ENCODE measurements at places on chromosomes 2 and 18. TPM values are rescaled to one million over a fixed set of nuclear protein-coding genes. Genes with fewer than 3 reads are reported as not detected.

ACKR3 gene
- polyA plus RNA-seq, result 3.7 TPM

POTEE gene
- polyA plus RNA-seq, result 0.21 TPM

SLC5A7 gene
- not detected for polyA plus RNA-seq

ANKAR gene
- polyA plus RNA-seq, result 2.8 TPM

SERPINB2 gene
- not detected for polyA plus RNA-seq

LYPD1 gene
- polyA plus RNA-seq, result not detected

GPR39 gene
- polyA plus RNA-seq, result not detected

RAB6D gene
- not detected for polyA plus RNA-seq

IL36A gene
- 0.56 TPM for polyA plus RNA-seq

NEB gene
- 0.17 TPM for polyA plus RNA-seq

TMEM169 gene
- polyA plus RNA-seq, result 2.0 TPM

DOCK10 gene
- polyA plus RNA-seq, result 69.9 TPM

HJURP gene
- polyA plus RNA-seq, result not detected

ALPI gene
- polyA plus RNA-seq, result not detected

DNA sequence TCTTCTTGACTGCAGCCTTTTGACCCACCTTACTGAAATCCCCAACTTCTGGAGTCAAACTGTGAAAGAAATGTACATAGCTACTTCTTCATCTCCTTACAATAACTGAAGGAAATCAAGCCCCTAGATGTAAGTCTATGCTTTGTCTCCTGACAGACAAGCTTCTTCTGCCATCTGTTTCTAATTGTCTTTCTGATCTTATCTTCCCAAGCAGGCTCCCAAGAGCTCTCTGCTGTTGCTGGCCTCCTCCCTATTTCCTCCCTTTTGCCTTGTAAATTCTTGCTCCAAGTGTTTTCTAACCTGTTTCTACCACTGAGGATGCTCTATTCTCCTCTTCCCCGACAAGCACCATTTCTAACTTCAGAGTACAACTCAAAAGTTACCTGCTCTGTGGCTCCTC is 77.4 kb upstream of the OSR1 start:
- DNase-seq, result no peak

DNA sequence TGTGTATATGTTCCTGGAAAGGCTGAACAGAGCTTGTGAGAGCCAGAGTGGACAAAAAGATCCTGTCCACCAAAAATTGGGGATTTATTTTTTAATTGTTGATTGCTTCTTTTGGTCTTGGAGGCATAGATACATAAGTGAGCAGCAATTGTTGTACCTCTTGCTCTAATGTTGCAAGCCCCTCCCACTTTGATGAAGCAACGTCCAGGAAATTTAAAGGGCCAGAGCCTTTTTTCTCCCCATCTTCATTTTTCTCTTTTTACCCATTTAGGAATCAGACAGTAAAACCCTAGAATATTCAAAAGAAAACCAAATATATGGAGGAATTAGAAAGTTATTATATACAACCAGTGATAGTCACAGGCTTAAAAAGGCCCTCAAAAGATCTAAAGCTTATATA is 871.8 kb upstream of the NRXN1 start:
- DNase-seq, result no peak

- DNase-seq, result no peak
Measured at GRCh38 chr2:129892773-129893172, 86.7 kb upstream of the RAB6C start.

DNA sequence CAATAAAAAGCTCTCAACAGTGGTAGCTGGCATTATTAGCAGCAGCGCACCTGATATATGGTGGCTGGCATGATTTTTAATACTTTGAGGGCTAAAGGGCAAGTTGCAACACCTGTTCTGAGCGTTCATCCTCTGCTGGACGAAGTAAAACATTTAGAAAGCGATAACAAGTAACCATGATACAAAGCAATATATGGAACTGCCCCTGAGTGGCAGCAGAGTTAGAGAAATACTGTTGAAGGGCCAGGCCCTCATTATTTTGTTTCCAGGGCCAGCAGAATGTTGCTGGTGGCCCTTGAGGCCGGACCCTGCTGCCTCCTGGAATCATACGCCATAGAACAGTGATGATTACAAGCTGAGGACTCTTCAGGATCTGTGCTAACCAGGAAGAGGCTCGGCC is 47.8 kb downstream of the ARHGEF4 start:
- no peak for DNase-seq

- DNase-seq, result no peak
Measured at GRCh38 chr2:68237404-68237803, 14.9 kb downstream of the PPP3R1 start.

GRCh38 chr18:61727241-61728193 is 165.3 kb downstream of the RNF152 start:
- no peak for DNase-seq

- DNase-seq, result no peak
Measured at GRCh38 chr18:32378705-32379104, 92.0 kb downstream of the GAREM1 start.

DNA sequence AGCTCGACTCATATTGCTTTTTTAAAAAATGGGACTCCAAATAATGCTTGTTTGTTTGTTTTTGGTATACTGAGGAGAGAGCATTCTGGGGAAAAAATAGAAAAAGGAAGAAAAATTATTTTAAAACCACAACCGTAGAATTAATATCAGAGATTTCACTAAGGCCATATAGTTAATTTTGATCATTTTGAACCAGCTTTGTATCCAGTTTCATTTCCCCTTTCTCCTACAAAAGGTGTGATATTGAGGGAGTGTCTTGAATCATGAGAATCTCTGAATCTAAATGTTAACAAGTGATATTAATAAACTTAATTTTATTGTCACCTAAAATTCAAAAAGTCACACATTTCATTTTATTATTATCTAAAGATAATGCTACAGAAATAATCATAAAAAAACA is 198.5 kb upstream of the GALNT5 start:
- no peak for DNase-seq

- DNase-seq, result no peak
Measured at GRCh38 chr2:179338681-179339080, 74.0 kb upstream of the SESTD1 start.

DNA sequence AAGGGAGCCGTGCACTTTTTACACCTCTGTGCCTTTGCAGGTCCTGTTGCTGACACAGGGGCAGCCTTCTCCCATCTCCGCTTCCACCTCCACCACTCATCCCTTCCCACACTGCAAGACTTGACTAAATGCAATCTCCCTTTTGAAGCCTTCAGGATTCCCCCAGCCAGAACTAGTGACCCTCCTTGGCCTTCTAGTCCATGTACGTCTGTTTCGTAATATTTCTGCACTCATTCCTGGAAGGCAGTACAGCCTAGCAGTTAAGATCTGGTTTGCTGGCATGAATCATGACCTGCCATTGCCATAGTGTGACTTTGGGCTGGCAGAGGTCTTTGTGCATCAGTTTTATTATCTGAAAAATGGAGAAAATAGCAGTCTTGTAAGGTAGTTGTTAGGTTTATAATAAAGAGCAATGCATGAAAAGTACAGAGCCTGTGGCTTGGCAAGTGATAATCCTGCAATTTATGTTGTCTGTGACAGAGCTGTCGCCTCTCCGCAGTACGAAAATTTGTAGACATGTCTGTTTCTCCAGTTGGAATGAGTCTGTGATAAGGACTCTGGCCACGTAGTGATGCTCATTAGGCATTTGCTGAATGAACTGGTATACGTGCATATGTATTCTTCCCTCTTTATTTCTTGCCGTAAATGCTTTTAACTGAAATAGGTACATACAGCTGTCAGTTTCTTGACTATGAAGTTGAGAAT is 36.7 kb downstream of the NCK2 start:
- no peak for DNase-seq

GRCh38 chr18:56508370-56509036 is 129.9 kb downstream of the TXNL1 start:
- no peak for DNase-seq

GRCh38 chr2:109081374-109081773 is 47.6 kb upstream of the SH3RF3 start:
- DNase-seq, result no peak

GRCh38 chr18:48643262-48643661 is 104.4 kb downstream of the CTIF start:
- DNase-seq, result no peak

Data from CD4-positive, alpha-beta memory T cell (primary cell).